Activated CD4-positive, alpha-beta T cell treated with anti-CD3 and anti-CD28 coated beads for 4 hours (primary cell): ENCODE measurements at places on chromosomes 11 and 22.

DNA sequence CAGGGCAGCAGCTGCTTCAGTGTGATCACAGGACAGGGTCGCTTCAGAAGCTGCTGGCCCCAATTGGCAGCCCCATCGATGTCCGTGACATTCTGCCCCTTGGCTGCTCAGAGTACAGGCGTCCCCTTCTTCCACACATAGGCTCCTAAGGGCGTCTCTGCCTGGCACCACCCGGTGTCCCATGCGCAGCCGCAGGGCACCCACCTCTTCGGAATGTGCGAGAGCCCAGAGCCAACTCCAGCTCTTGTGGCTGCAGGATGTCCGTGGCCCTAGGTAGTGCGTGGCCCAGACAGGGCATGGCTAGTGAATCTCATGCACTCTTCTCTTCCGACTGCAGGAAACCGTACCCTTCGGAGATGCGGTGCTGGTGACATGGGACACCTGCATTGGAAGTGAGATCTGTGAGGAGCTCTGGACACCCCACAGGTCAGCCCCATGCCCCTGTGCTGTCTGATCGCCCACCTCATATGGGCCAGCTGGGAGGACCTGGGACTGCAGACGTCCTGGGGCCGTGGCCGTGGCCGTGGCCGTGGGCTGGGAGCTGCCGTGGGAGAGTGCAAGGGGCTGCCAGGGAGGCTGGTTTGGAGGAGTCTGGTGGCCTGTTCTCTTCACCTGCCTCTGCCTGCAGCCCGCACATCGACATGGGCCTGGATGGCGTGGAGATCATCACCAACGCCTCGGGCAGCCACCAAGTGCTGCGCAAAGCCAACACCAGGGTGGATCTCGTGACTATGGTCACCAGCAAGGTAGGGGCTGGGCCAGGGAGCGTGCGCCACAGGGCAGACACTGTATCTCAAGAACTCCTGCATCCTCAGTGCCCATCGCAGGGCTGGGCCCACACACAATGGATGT, 20.2 kb downstream of the NADSYN1 start:
- DNase-seq = no peak

DNA sequence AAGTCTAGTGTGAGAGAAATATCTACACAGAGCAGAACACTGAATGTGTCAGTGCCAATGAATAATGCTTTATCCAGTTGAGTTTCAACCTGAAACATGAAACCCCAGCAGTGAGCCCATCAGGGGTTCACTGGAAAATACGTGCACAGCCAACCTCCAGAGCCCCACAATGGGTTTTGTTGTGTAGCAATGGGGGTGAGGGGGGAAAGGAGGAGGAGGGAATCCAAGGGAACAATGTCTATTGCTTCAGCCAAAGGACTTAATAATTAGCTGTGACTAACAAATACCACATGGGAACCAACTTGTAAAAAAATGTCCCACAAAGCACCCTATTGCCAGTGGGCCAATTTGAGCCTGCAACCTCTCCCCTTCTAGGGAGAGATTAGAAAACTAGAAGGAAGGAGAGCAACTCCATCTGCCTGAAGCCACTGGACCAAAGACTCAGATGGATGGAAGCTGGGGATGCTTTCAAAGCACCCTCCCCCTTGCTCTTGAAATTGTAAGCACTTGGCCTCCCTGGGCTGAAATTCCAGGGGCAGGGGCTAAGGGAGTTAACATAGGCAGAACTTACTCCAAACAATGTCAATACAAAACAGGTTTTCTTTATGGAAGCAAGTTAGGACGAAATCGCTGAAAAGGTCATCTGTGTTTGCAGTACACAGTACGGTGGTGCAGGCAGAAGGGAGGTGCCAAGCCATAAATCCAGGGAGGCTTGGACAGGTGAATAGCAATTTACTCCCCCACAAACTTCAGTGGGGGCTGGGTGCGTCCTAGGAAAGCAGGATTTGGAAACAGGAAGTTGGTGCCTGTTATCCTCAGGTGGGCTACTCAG, 99.8 kb downstream of the ARL14EP start:
- DNase-seq = no peak

DNA sequence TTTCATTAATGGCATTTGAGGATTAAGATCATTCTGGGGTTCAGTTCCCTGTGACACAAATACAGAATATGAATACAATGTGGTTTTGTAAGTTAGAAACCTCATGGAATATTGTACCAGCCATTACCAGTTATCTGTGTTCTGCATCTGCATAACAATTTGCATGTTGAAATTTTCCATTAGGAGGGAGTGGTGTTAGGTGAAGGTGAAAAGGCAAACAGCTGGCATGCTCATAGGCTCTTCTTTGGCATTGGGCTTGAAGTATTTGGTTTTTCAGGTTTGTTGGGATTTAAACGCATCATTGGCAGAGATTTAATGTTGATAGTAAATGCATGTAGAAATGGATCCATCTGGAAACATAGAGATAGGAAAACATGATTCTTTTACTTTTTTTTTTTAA, 18.6 kb downstream of the RTN3 start:
- no peak for DNase-seq

- DNase-seq = peak; percentile 56
Observed at GRCh38 chr11:18721561-18722292, 4.3 kb downstream of the IGSF22 start.

DNA sequence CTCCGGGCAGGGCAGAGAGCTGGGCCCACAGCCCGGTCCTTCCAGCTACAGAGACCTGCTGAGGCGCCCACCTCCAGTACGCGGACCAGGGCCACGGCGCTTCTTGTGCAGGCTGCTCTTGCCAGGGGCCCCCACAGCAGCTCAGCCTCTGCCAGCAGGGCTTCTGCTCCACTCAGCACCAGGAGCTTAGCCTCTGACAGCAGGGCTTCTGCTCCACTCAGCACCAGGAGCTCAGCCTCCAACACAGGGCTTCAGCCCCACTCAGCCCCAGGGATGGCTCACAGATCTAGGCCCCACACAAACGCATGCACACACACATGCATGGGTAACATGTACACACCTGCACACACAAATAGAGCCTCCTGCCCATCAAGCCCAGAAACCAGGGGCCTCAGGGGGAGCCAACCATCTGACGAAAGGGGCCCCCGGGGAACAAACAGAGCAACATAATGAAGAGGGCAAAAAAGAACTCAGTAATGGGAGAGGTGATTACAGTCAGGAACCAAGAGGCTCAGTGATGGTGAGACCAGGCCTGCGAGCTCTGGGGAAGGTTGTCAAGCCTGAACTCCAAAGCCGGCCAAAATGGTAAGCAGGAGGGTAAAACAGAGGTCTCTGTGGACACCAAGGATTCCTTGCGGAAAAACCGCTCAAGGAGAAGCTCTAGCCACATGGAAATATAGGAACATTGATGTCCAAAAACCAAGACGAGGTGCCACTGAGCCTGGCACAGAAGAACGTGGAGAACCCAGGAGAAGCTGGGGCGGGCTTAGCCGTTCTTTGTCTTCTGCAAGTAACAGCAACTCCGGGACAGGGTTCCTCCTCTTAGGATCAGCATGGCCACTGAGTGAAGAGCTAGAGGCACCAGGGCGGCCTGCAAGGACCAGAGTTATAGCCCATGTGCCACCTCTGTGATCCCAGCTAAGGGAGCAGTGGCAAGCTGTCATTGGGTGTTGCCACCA, 46.5 kb downstream of the GNB1L start:
- DNase-seq = no peak

DNA sequence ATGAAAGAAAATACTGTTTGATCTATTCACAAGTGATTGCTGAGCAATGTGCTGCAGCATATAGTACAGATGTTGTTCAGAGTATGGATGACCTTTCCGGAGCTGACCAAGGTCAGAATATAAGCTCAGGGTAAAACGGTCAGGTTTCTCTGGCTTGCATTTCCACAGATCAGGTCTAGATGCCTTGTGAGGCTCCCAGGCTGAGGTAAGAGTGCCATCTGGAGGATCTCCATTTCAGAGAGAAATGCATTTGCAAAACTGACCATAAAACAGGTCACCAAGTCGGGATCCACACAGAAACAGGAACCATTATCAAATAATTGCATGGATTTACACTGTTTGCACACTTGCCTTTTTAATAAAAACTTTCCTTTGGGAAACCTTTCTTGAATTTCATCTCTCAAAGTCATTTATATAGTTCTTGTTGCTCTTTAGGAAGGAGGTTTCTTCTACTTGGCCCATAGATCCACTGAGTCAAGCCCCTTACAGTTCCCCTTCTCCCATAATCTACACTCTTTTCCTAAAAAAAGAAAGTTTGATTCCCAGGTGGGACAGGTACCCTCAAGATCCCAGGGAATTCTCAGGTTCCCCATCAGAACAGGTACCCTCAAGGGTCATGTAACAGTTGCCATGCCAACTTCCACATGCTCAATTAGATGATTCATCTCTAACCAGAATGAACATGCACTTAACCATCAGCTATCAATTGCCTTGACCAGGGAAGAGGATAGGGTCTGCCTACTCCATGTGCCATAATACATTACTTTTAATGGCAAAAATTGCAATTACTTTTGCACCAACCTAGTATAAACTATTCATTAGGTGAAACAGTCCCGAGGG, 25.0 kb upstream of the TMPRSS5 start:
- no peak for DNase-seq

DNA sequence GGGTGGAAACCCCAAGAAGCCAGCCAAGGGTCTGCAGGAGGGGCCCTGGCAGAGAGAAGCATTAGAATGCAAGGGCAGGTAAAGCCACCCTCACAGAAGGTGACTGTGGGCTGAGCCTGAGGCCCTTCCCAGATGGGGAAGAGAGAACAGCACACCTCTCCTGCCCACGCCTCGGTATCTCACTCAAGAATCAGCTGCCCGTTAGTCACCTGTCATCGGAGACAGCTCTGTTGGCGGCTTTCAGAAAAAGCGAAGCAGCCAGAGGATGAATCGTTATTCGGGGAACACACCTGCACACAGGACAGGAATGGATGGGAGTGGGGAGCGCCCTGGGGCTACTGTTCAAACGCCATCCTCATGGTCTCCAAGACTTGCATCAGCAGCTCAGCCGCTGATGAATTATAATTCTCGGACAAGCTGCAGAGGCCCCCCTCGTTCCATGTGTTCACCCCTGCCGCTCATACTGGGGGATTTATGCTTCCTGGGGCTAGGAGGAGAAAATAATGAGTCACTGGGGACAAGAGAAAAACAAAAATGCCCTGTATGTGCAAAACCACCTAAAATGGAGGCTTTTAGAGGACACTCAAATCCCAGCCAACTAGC, 21.6 kb upstream of the TMA7B start:
- DNase-seq = peak; percentile 72

DNA sequence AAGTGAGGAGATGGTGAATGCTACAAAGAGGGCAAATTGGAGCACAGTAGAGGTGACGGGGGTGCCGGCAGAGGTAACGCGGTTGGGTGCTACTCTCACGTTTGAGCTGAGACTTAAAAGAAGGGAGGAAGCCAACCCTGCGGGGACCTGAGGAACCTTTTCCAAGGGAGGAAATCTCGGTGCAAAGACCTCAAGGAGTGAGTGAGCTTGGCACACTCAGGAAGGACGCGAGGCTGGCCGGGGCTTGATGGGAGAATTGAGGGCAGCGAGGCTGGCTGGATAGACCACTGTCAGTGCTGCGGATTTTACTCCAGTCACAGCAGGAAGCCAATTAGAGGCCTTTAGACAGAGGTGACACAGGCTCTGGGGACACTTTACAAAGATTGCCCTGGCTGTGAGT, 25.0 kb downstream of the TSKU start:
- DNase-seq = no peak

DNA sequence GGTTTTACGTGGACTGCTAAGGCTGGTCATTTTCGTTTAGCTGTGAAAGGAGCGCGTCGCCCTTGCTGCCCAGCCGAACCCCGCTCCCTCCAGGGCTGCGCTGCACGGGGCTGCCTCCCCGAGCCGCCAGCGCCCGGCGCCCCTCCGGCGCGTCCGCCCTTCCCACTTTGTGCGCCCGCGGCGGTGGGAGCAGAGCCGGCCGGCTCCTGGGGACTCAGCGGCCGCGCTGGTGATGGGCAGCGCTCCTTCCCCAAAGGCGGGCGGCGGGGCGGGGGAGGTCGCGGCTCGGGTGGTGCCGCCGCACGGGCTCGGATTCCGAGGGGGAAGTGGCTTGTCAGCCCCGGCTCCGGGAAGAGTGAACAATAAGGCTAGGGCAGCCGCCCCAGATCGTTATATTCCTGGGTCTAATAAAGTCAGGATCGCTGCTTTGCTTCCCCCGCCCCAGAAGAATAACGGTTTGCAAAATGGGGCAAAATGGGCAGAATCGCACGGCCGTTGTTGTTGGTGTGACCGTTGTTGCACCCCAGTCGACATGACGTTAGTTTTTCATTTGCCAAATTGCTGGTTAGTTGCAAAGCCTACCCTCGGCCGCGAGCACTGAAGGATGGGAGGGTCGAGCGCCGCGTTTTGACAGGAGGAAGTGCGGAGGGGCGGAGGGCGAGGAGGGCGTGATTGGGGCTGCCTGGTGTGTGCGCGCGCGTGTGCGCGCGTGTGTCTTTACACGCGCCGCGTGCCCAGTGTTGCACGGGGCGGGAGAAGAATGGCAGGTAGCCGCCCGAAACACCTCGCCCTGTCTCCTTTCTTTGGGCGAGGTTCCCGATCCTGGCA, 745 bp downstream of the NCAM1 start:
- no peak for DNase-seq
